Amniotic stem cell (primary cell): ENCODE measurements at places on chromosomes 12 and 14.
A peak's percentile ranks its signal among the peaks of the same experiment; 100 is the strongest.

- no peak for DNase-seq
Observed at GRCh38 chr12:54294152-54294952, 6.5 kb downstream of the NFE2 start.

GRCh38 chr12:108806346-108806745 is 51.0 kb downstream of the SSH1 start:
- no peak for DNase-seq

DNA sequence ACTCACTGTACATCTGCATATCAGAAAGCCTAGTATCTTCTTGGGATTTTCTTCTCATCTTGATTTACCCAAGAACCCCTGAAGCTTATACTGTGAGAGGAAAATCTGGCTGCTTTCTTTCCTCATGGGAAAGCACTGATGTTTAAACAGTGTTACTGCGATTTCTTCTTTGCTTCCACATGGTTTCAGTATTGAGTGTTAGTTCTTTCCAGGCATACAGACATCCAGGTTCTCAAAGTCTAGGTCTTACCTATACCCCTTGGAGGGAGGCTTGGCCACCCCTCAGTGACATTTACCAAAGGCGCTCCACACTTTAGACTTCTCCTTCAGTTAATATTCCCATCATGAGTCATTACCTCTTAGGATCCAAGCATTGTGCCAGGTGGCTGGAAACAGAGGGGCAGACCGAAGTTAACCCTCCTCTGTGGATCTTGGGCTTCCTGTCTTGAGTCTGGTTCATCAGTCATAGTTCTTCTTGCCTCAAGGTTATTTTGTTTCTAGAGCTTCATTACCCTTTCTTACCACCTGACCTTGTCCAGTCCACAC is 79.1 kb downstream of the TMEM117 start:
- no peak for DNase-seq

- no peak for DNase-seq
Observed at GRCh38 chr14:98959410-98959809, 312.6 kb downstream of the BCL11B start.

DNA sequence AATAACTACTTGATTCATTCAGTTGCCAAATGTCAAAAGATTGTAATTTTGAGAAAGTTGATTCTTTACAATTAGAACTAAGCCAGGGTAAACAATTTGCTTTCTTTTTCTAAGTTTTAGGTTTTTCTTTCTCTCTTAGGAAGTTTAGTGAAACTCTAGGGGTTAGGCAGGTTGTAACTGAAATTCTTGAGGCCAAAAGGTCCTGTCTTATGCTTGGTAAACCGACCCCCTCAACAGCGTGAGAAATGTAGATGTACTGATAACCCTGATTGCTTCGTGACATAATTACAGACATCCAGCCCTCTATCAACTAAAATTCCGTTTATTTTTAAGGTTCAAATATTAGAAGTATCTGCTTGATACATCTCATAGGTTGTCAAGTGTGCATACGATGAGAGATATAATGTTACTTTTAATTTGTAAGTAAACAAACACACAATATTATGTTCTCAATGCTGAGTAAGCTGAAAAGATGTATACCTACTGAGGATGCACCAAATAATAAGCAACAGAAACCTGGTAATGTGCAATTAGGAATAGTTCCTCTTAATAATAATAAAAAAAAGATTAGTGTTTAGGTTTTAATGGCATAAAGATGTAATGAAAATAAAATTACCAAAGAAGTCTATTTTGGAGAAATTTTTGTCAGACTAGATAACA is 7.2 kb downstream of the FUT8 start:
- no peak for DNase-seq

DNA sequence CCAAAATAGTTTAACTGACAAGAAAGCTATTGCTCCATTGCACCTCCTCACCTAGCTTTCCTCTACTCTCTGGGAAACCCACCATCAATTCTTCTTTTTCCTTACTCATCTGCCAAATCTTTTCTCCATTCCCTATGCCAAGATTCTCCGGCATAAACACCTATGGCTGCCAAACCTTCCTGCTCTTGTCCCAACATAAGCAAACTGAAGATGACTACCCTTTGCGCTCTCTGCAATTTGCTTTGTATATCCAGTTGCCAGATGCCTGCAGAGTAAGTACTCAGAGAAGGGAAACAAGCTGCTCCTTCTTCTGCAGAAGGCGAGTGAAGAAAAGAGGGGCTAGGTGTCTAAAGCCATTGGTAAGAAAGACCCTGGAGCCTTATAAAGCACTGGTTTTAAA is 11.5 kb downstream of the PTGER2 start:
- DNase-seq: no peak

- DNase-seq: no peak
Observed at GRCh38 chr12:109291521-109292341, 17.4 kb downstream of the FOXN4 start.

GRCh38 chr14:50943261-50943942 is 881 bp downstream of the PYGL start:
- DNase-seq: no peak

DNA sequence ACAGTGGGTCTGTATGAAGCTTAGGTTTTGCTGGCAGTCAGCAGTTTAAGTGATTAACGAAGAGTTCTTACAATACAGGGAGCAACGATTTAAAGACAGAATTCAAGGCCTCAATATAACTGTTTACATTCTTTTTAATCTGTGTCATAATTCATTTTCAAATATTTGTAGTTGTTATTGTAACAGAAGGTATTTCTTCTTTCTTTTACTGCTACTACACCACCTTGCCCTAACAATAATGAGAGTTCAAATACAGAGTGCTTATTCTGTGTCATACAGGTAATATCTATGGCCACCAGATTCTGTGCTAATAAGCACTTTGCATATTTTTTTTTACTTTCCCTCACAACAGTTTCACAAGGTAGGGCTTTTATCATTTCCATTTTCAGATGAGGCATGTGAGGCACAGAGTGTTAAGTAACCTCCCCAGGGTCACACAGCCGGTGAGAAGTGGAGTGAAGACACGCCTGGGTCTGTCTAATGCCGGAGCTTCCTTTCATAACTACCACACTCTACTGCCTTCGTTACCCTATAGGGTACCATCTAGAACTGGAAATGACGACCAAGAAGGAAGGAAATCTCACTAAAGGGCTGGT is 81.9 kb downstream of the PELI2 start:
- DNase-seq: no peak

- DNase-seq: no peak
Observed at GRCh38 chr14:52369305-52369801, 55.2 kb downstream of the PTGER2 start.

DNA sequence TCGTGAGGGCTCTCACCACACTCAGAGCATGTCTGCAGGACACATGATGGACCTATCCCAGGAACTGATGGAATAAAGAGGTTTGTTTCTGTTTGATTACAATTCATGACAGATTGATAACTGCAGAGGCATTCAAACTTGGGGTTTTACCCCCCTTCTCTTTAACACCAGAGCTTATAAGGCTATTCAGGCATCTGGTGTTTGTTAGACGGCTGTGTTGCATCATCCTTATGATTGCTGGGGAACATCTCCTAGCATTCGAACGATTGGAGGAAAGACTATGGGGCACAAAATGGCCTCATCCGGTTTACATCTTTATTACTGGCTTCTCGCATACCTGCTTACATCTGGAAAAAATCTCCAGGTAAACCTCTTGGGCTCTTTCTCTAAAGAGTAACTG is 191.8 kb downstream of the MSRB3 start:
- no peak for DNase-seq

DNA sequence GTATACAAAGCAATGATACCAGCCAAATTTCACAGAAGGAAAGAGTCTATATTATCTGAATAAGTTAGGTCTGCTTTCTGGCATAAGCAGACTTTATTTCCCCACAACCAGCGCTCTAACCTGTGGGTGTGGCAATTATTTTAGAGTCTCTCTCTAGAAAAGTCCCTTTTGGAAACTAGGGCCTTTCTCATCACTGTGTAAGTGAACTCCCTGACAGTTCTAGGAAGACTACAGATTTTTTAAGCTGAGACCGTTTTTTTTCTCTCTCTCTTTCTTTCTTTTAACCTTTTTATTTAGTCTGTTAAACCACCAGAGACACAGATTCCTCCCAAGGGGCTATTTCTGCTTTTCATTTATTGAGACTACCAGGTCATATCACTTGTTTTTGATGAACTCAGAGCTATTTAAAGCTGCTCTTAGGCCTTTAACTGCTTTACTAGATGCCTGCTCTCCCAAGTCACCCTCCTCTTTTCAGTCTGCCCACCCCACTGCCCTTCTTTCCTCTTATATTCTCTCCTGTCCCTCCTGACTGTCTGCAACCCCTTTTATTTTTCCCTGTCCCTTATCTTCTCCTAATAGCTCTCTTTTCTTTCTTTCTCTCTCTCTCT is 69.2 kb upstream of the ARHGAP5 start:
- no peak for DNase-seq

DNA sequence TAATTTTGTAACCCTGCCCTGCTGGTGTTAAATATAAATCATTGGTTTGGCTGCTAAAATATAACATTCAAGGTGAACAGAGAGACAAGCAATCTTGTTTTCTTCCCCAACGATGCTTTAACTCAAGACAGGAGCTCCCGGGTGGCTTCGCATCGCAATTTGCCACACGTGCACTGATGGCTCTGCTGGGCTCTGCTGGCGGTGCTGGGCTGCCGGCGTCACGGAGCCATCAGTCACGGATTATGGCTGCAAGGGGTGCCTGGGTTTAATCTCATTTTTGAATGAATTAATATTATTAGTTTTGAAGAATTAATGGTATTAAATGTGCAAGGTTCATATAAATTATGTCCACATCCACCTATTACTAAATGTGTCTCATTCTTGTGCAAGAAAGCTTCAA is 44.9 kb upstream of the TMEM260 start:
- no peak for DNase-seq

DNA sequence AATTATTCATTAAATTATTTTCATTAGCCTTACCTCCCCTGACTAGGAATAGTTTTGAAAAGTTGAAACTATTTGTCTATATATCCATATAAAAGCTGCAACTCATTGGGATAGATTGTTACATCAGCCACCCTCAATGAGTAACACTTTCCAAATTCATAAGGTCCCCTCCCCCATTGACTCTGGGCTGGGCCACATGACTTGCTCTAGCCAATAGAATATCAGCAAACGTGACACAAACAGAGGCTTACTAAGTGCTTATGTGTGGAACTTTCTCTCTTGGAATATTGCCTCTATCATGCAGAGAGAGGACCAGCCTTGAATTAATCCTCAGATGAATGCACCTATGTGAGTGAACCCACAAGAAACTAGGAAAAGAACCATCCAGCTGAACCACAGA is 213.7 kb downstream of the CCDC59 start:
- no peak for DNase-seq

DNA sequence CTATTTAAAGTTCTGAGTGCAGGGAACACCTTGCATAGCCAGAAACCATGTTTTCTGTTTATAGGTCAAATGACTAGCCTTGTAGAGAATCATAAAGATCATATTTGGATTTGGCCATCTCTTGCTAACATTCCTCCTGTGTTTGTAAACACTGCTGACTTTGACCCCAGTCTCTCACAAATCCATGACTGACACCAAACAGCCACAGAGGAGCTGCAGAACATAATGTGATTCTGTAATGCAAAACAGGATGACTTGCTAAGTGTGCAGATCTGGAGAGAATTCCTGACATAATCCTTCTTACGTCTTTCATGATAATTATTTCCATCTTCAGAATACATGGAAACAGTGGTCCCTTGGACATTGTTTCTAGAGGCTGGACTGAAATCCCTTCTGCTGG is 211.8 kb downstream of the BMP4 start:
- no peak for DNase-seq

DNA sequence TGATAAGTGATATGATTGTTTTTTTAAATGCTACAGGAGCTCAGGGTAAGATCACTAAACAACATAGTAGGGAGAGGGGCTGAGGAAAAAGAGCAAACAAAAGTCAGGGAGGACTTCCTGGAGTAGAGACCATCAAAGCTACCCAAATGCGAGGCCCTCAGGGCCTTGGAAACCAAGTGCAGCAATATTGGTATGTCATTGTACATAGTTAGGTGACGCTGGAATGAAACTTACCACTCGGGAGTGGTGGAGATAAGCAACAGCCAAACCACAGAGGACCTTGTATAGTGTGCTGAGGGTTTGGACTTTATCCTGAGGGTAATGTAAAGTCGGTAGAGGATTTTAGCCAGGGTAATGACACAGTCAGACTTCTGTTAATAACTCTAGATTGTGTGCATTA is 13.8 kb downstream of the KITLG start:
- no peak for DNase-seq

DNA sequence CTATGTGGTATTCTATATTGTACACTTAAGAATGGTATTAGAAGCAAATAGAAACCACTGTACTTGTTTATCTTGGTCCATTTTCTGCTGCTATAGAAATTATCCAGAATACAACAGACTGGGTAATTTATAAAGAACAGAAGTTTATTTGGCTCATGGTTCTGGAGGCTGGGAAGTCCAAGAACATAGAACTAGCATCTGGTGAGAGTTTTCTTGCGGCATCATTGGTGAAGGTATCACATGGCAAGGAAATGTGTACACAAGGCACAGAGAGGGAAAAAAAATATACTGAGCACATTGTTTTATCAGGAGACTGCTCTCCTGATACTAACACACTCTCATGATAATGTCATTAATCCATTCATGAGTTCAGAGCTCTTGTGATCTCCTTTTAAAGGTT is 130.3 kb upstream of the STXBP6 start:
- DNase-seq: no peak

GRCh38 chr12:53171725-53172329 is 8.7 kb upstream of the ZNF740 start:
- DNase-seq: no peak

- peak; percentile 45 for DNase-seq
Observed at GRCh38 chr14:68779761-68780323, 13.0 kb downstream of the ZFP36L1 start.

DNA sequence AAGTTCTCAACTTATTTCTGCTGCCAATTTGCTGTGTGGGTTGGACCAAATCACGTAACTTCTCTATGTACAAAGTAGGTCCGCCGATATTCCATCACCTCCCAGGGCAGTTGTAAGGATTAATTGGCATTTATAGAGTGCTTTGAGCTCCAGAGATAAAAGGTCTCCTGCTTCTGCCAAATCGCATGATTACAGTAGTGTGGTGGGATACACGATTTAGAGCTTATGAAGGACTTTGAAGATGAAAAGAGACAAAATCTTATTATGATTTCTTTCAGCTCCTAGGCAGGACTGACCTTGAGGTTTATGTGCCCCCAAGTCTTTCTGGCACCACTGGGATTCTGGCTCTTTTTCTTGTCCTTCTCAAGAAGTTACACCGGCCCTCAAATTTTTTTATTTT is 84.7 kb downstream of the TBC1D30 start:
- DNase-seq: no peak

- no peak for DNase-seq
Observed at GRCh38 chr14:34165847-34166350, 215.0 kb upstream of the EGLN3 start.

- no peak for DNase-seq
Observed at GRCh38 chr14:105867961-105868599, 341.7 kb downstream of the TMEM121 start.

- no peak for DNase-seq
Observed at GRCh38 chr12:28799348-28799747, 349.7 kb upstream of the FAR2 start.

DNA sequence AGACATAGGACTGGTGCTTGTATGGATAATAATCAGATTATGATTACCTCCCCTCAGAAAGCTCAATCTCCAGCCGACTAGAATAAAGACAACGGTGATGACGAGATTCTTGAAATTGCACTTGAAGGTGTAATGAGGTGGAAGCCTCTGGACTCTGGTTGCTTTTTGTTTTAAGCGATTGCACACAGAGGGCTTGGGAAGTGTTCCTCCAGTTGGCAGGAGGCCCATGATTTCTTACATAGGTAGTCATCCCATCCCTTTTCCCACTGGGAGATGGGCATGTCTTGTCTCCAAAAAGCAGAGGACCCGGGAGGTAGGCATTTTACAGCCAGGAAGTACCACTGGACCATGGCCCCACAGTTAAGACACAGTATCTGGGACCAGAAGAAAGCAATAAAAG is 165.7 kb upstream of the FKBP4 start:
- no peak for DNase-seq
